ENCODE measurements at places on chromosomes 2 and 18.

DNA sequence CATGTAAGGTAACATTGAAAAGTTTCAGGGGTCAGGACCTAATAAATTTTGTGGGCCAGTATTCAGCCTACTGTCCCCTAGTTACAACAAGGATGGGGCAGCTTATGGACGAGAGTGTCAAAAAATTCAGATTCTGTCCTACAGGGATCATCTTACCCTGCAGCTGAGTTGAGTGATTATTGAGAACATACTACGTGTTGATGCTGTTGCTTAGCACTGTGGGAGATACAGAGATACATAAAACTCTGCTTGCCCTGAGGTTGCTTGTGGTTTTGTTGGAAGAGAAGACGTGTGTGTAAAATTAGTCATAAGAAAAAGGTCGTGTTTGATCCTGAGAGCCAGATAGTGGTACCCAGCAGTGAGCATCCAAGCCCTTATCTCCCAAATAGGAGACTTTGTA lies 253.2 kb downstream of the NEDD4L start:
- DNase-seq: no peak

DNA sequence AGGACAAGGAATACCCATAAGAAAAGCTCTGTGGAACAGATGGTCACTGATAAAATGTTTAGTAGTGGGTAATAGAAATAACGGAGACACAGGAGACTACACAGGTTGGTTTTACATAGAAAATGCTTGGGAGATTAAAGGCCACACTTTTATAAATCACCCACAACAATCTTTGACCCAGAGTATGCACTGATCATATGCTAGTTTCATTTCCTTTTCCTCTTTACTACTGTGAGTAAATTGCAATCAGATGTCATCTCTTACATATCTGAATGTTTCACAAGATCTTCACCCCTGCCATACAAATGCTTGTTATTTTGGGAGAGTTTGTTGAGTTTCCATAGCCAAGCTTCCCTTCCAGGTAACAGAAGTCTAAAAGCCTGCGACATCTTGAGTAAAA lies 978.4 kb upstream of the KLHL29 start:
- DNase-seq: no peak

- no peak for DNase-seq
Observed at GRCh38 chr2:117512307-117512706, 302.2 kb upstream of the DDX18 start.

DNA sequence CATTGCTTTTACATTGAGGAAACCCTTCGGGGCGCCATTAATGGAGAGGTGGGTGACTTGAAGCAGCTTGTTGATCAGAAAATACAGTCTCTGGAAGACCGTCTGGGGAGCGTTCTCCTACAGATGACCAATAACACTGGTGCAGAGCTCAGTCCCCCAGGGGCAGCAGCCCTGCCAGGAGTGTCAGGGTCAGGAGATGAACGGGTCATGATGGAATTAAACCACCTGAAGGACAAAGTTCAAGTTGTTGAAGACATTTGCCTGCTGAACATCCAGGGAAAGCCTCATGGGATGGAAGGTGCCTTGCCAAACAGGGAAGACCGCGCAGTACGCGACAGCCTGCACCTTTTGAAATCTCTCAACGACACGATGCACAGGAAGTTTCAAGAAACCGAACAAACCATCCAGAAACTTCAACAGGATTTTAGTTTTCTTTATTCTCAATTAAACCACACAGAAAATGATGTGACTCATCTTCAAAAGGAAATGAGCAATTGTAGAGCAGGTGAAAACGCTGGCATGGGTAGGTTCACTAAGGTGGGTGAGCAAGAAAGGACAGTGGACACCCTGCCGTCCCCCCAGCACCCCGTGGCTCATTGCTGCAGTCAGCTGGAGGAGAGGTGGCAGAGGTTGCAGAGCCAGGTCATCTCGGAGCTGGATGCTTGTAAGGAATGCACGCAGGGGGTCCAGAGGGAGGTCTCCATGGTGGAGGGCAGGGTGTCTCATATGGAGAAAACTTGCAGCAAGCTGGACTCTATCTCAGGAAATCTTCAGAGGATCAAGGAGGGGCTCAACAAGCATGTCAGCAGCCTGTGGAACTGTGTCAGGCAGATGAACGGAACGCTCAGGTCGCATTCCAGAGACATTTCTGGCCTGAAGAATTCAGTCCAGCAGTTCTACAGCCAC lies 45.0 kb downstream of the EMILIN2 start:
- DNase-seq: no peak

DNA sequence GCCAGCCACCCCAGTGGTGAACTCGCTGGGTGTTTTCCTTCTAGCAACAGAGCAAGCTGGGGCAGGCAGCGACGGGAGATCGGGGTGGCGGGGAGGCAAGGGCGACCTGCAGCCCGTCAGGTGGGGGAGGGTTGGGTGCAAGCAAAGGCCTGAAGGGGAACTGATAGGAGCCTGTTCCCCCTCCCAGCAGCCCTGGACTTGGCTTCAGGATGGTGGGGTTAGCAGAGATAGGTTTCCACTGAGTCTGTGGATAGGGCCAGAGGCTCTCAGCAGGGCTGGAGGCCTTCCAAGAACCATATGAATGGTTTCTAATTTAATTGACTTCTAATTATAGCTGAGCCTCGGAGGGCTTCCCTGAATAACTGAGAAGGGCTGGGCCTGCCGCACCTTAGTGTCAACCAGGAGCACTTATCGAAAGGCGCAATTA lies 55.3 kb downstream of the EDAR start:
- DNase-seq: no peak

DNA sequence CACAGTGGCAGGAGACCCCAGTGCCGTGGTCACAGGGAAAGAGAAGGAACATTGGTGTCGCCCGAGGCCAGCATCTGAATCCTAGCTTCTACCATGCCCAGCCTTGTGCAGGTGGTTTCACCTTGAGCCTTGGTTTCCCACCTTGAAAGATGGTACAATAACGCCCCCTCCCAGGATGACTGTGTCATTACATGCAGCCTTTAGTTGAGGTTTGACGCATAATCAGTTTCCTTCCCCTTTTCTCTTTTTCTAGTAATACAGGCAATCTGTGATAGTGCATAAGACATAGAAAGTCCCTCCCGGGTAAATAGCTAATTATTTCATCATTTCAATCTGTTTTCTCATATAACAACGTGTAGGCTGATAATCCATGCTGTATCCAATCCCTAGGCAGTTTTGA lies 29.8 kb upstream of the ZNF407 start:
- no peak for DNase-seq

DNA sequence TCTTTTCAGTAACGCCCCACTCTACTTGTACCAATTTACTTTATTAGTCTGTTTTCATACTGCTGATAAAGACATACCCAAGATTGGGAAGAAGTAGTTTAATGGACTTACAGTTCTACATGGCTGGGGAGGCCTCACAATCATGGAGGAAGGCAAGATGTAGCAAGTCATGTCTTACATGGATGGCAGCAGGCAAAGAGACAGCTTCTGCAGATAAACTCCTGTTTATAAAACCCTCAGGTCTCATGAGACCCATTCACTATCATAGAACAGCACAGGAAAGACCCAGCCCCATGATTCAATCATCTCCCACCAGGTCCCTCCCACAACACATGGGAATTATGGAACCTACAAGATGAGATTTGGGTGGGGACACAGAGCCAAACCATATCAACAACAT lies 38.8 kb upstream of the OSBPL6 start:
- DNase-seq: no peak

DNA sequence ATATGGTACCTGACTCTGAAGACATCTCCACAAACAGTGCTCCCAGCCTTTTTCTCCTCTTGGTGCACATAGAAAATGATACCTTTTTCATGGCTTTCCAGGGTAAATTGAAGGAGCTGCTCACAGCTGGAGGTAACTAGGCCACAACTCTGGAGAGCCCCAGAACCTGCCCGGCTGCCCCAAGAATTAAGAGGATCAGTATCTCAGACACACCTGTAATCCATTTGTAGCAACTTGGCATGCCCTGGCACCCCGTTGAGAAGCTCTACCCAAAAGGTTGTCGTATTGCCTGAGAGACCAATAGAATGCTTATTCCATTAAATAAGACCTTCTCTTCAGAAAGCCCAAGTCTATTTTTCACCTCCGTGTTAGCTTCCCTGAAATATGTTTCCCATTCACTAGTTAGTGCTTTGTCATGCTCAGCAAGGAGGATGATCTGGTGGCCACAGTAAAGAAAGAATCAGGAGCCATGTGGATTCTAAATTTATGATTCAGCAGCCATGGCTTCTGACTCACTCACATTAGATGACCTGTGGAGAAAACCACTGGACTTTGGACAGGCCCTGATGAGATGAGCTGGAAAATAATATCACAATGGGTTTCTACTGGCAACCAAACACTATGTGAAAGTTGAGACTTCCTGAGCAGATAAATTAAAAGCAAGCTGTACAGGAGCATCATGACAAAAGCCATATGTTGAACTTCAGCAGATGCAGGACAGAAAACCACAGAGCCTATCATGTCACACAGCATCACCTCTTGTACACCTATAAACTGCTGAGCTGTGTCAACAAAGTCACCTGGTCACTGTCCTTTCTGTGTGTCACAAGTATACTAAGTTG lies 253.3 kb upstream of the OSR1 start:
- DNase-seq: no peak

GRCh38 chr18:52244658-52245057 lies 95.3 kb upstream of the DCC start:
- DNase-seq: no peak

GRCh38 chr18:13273800-13274199 lies 55.2 kb downstream of the LDLRAD4 start:
- DNase-seq: no peak

- DNase-seq: no peak
Observed at GRCh38 chr18:29164020-29164706, 987.2 kb upstream of the CDH2 start.

- DNase-seq: peak; percentile 19
Observed at GRCh38 chr2:27162151-27163121, 13.6 kb downstream of the TCF23 start.

DNA sequence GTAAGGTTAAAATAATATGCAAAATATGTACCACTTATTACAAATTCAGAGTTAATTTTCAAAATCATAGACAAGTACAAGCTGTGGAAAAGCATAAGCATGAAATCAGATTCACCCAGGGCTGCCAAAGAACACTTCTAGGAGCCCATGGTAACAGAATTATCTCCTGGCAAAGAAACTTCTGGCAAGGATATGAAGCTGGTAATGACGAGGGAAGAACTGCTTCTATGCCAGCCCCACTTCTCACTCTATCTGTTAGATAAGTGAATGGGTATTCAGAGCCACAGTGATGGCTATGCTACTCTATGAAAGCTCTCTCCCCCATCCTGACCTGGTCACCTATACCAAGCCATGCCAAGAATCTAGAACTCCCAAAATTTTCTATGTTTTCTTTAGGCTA lies 36.9 kb upstream of the PDE1A start:
- DNase-seq: no peak
